DMS53 (cell line): ENCODE measurements at places on chromosomes 3 and 15.

- DNase-seq: no peak
Measured at GRCh38 chr15:100230784-100231183, 111.0 kb downstream of the ADAMTS17 start.

DNA sequence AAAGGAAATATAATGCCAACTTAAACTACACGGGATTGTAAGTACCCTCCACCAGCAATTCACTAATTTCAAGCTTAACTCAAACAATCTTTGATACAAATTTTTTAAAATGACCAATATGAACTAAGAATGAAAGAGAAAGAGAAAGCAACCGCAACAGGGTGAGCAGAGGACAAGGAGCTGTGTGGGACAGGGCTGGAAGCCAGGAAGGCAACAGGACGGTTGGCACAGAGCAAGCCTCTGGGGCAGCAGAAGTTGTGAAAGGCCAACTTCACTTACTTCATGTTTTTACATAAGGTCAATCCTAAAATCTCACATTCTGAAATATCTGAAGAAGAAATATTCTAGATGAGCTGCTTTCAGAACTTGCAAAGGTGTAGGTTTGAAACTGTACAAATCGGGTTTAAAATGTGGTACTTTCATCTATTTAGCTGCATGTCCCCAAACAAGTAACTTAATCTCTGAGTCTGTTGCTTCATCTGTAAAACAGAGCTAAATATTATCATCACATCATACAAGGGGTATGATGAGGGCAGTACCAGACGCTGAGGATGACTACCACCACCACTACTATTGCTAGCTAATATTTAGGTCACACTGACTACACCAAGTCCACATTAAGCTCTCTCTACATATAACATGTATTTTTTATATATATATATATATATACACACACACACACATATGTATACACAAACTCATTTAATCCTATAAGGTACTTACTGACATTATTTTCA lies 101.7 kb downstream of the IGSF11 start:
- DNase-seq: no peak

GRCh38 chr15:92531406-92531805 lies 124.2 kb downstream of the FAM174B start:
- no peak for DNase-seq

GRCh38 chr3:111238885-111239284 lies 167.3 kb downstream of the NECTIN3 start:
- no peak for DNase-seq
